ENCODE measurements at places on chromosomes 7 and 10. TPM values are rescaled to one million over a fixed set of nuclear protein-coding genes. Genes with fewer than 3 reads are reported as not detected.

DNA sequence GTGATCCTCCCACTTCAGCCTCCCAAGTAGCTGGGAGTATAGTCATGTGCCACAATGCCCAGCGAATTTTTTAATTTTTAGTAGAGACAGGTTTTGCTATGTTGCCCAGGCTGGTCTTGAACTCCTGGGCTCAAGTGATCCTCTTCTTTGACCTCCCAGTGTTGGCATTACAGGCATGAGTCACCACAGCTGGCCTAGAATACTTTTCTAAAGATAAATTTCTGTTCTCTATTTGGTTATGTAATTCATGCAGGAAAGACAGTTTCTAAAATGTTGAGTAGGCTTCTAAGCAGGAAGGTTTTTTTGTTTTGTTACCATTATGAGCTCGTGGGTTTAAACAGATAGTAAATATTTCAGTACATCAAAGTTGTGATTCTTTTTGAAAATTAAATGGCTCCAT lies 5.0 kb downstream of the RBAK start:
- no peak overlapping the region for H3K27ac ChIP-seq
- H3K36me3 ChIP-seq = peaks cover 74% of the 10 kb centered on the region
- no peak overlapping the region for H3K4me3 ChIP-seq
- H3K27me3 ChIP-seq = no peaks in the 10 kb centered on the region
- DNase-seq = no peak

MORN4 gene
- 1.9 TPM for total RNA-seq

DNA sequence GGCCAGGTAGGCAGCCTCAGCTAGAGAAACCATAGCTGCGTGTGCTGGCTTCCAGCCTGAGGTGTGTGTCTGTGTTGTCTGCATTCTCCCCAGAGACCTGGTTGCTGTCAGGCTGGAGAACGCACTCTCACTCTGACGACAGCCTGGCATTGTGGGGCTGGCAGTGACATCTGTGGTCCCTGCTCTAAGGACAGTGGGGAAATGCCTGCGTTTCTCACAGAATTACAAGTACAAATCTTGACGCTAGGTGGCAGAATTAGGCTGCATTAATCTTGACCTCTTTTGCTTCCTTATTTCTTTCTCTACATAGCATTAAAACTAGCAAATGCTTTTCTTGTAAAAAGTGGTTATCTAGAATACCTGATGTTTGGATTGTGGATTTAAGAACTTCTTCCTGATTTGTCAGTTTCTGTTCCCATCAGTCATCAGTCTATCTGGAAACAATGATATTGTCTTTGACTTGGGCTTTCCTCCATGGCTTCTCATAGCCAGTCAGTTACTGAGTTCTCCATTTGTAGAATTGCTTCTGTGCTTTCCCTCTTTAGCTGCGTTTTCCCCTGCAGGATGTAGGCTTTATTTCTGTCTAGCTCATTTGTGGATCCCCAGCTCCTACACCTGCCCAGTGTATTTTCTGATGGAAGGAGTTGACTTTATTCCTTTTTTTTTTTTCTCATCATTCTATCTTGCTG lies 86.0 kb downstream of the FANK1 start:
- DNase-seq = no peak
- H3K27ac ChIP-seq = no peak overlapping the region
- no peaks in the 10 kb centered on the region for H3K4me1 ChIP-seq
- no peaks in the 10 kb centered on the region for H3K36me3 ChIP-seq

GJD4 gene
- not detected for total RNA-seq

DNA sequence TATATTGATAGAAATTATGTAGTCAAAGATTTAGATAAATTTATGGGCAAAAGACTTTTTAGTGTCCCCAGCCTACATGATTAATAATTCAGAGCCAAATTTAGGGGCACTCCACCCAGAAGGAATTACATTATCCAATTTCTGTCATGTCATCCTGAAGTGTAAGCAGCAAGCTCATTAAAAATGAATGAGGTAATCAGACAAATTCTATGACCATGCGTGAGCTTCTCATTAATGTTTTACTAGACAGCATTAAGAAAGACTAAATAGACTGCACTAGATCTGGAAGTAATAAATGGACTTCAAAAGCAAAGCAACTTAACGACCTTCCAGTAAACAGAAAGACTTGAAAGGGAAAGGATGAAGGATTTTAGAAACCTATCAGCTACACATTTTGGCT lies 22.7 kb upstream of the TRUB1 start:
- H3K4me3 ChIP-seq = no peak overlapping the region
- no peaks in the 10 kb centered on the region for H3K4me1 ChIP-seq
- DNase-seq = no peak
- H3K27me3 ChIP-seq = no peaks in the 10 kb centered on the region
- no peaks in the 10 kb centered on the region for H3K36me3 ChIP-seq

- no peaks in the 10 kb centered on the region for H3K36me3 ChIP-seq
- no peak overlapping the region for H3K27ac ChIP-seq
- peaks cover 1% of the 10 kb centered on the region for H3K27me3 ChIP-seq
- no peak for DNase-seq
- no peaks in the 10 kb centered on the region for H3K4me1 ChIP-seq
Measured at GRCh38 chr7:51428217-51428887, 111.7 kb upstream of the COBL start.

SPDYE9 gene
- total RNA-seq = not detected

DNA sequence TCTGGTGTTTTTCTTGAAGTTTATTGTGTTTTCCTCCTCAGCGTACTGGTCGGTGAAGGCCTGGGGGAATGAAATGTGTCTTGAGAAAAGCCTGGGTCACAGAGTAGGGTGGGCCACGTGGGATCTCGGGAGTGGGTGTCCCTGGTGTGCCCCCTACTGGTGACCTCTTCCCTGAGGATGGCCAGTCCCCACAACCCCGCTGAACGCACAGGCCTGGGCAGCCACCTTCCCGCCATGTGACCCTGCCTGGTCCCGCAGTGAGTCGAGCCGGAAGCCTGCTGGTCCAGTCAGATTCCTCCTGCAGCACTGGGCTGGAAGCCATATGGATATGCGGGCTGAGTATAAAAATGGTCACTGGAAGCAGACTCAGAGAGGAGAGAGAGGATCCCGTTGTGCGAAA lies 52.9 kb upstream of the GNA12 start:
- H3K27me3 ChIP-seq = no peaks in the 10 kb centered on the region
- no peak overlapping the region for H3K27ac ChIP-seq
- no peaks in the 10 kb centered on the region for H3K36me3 ChIP-seq
- DNase-seq = no peak
- no peak overlapping the region for H3K4me3 ChIP-seq
- H3K4me1 ChIP-seq = no peaks in the 10 kb centered on the region

KIAA1217 gene
- 144 TPM for total RNA-seq

CCNY gene
- total RNA-seq = 47.0 TPM

GOLGA7B gene
- total RNA-seq = 4.1 TPM

DNA sequence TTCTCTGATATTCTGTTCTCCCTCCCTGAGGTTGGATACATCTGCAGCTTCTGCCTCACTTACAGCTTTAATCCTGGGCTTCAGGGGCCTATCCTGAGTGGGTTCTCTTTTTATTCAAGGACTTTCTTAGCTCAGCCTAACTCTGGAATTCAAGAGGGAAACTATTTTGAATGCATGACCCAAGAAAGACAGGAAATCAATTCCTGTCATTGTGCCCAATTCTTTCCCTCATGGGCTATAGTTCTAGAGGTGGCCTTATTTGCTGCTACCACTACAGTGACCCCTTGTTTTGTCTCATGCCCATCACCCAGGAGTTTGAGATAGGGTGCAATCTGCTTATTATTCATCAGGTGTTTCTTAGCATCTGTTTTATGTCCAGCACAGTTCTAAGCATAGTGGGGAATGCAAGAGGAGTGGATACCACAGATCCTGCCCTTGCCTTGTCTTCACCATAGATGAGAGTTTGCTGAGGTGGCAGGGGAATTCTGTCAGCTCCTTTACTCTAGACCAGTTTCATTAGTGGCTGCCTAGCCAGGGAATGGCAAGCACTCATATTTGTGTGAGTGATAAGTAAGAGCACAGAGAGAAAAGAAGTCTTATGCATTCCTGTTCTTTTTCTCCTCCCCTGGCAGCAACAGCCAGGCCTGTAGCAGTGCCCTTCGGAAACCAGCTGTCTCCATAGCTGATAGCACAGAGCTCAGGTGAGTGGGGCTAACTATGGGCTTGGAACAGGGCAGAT lies 19.4 kb downstream of the STRIP2 start:
- H3K27me3 ChIP-seq = no peaks in the 10 kb centered on the region
- no peaks in the 10 kb centered on the region for H3K4me1 ChIP-seq
- no peak overlapping the region for H3K27ac ChIP-seq
- H3K4me3 ChIP-seq = no peak overlapping the region
- H3K36me3 ChIP-seq = peaks cover 19% of the 10 kb centered on the region

GRCh38 chr10:28993861-28994260 lies 295.0 kb upstream of the LYZL1 start:
- no peaks in the 10 kb centered on the region for H3K36me3 ChIP-seq
- no peaks in the 10 kb centered on the region for H3K4me1 ChIP-seq
- no peak overlapping the region for H3K27ac ChIP-seq

- H3K27me3 ChIP-seq = no peaks in the 10 kb centered on the region
- no peaks in the 10 kb centered on the region for H3K4me1 ChIP-seq
- H3K36me3 ChIP-seq = no peaks in the 10 kb centered on the region
- no peak overlapping the region for H3K27ac ChIP-seq
Measured at GRCh38 chr7:4527988-4528636, 154.0 kb upstream of the FOXK1 start.

GRCh38 chr10:17764142-17764541 lies 12.1 kb downstream of the TMEM236 start:
- DNase-seq = no peak
- no peaks in the 10 kb centered on the region for H3K36me3 ChIP-seq
- no peaks in the 10 kb centered on the region for H3K4me1 ChIP-seq
- no peaks in the 10 kb centered on the region for H3K27me3 ChIP-seq
- H3K27ac ChIP-seq = no peak overlapping the region
- no peak overlapping the region for H3K4me3 ChIP-seq

SLC16A9 gene
- 2.5 TPM for total RNA-seq

LIPF gene
- not detected for total RNA-seq

ACBD7 gene
- not detected for total RNA-seq

DNA sequence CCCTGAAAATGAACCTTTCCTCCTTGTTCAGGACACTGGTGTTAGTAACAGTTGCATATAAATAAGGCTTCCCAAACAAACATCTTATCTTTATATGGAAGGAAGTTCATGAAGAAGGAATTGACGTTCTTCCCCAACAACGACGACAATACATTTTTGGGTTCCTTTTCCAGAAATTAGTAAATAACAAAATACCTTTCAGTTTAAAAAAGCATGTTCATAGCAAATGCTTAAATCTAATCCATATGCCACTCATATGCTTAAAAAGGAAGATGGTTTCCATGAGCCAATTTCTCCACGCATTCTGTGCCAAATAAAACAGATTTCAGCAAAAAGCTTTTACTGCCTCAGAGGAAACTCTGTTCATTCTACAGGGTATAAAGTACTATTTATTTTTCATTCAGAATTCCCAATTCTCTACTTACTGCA lies 182.6 kb downstream of the COBL start:
- H3K27me3 ChIP-seq = no peaks in the 10 kb centered on the region
- no peak overlapping the region for H3K27ac ChIP-seq
- peaks cover 3% of the 10 kb centered on the region for H3K36me3 ChIP-seq
- DNase-seq = no peak

DNA sequence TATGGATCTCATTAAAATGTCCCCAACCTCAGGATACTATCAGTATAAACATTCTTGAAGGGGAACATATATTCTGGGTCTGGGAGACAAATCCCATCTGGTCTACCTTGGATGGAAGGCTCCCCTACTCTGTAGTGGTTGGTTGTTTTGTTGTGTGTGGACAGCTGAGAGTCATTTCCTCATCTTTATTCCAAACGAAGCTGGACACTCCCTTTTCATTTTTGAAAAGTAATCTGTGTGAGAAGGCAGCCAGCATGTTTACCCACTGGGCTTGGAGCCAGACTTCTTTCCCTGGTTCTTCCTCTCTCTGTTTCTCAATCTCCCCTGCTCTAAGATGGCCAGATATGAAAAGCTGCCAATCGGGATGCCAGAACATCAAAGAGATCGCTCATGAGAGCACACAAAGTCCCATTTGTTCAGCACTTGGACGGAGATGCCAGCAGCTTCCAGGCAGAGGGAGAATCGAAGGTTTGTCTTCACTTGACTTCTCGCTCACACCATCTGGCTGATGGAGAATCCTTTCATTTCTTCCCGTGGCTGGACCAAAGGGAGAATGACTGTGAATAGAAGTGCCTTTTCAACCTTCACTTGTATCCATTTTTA lies 108.1 kb upstream of the AGR3 start:
- peak; percentile 43 for DNase-seq
- H3K36me3 ChIP-seq = no peaks in the 10 kb centered on the region
- no peaks in the 10 kb centered on the region for H3K27me3 ChIP-seq
- H3K4me3 ChIP-seq = no peak overlapping the region
- H3K4me1 ChIP-seq = no peaks in the 10 kb centered on the region
- H3K27ac ChIP-seq = no peak overlapping the region

PIP gene
- not detected for total RNA-seq

- H3K36me3 ChIP-seq = no peaks in the 10 kb centered on the region
- no peak overlapping the region for H3K27ac ChIP-seq
- H3K4me1 ChIP-seq = no peaks in the 10 kb centered on the region
- H3K27me3 ChIP-seq = no peaks in the 10 kb centered on the region
- peak overlapping the region; percentile 49 for H3K4me3 ChIP-seq
Measured at GRCh38 chr10:8331896-8332729, 277.6 kb downstream of the GATA3 start.

DNA sequence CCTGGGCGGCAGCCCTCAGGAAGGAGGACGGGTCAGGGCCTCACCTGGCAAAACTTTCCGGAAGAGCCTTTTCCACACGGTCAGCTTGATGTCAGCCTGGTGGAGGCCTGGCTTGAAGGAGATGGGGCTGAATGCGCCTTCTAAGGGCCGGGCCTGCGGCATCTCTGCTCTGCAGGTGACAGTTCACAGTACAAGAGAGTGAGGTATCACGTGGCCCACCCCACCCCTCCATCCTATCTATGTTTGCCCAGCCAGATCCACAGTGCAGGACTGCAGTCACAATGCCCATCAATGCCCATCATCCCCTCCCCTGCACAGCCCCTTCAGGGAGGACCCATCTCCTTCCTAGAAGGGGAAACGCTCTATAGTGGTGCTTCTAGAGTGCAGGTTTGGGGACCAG lies 7.9 kb upstream of the NSUN5 start:
- no peaks in the 10 kb centered on the region for H3K36me3 ChIP-seq
- H3K4me1 ChIP-seq = no peaks in the 10 kb centered on the region
- no peak overlapping the region for H3K4me3 ChIP-seq

CYP26C1 gene
- not detected for total RNA-seq

GRCh38 chr7:1644341-1645070 lies 25.6 kb upstream of the ELFN1 start:
- no peak overlapping the region for H3K4me3 ChIP-seq
- DNase-seq = no peak
- H3K36me3 ChIP-seq = no peaks in the 10 kb centered on the region
- H3K4me1 ChIP-seq = peaks cover 24% of the 10 kb centered on the region
- no peaks in the 10 kb centered on the region for H3K27me3 ChIP-seq

DNA sequence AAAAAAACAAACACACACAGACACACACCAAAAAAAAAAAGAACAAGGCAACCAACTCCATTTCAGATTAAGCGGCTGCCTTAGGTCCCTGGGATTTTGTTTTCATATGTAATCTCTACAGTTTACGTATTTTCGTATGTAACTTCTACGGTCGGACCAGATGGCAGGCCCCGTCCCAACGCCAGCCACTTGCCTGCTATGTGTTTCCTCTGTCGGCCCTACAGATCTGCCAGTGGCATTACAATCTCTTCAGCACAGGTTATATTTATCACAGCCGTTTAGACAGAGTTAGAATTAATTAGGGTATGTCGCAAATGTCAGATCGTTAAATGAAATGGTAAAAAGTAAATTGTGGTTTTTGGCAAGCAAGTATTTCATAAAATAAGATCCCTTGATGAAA lies 99.3 kb downstream of the DNAJB6 start:
- no peak overlapping the region for H3K27ac ChIP-seq
- no peak overlapping the region for H3K4me3 ChIP-seq
- H3K27me3 ChIP-seq = no peaks in the 10 kb centered on the region
- H3K4me1 ChIP-seq = peaks cover 3% of the 10 kb centered on the region
- H3K36me3 ChIP-seq = no peaks in the 10 kb centered on the region
